Mucosa of gallbladder (tissue), 1 donor: ENCODE measurements at places on chromosomes 11 and 22.

DNA sequence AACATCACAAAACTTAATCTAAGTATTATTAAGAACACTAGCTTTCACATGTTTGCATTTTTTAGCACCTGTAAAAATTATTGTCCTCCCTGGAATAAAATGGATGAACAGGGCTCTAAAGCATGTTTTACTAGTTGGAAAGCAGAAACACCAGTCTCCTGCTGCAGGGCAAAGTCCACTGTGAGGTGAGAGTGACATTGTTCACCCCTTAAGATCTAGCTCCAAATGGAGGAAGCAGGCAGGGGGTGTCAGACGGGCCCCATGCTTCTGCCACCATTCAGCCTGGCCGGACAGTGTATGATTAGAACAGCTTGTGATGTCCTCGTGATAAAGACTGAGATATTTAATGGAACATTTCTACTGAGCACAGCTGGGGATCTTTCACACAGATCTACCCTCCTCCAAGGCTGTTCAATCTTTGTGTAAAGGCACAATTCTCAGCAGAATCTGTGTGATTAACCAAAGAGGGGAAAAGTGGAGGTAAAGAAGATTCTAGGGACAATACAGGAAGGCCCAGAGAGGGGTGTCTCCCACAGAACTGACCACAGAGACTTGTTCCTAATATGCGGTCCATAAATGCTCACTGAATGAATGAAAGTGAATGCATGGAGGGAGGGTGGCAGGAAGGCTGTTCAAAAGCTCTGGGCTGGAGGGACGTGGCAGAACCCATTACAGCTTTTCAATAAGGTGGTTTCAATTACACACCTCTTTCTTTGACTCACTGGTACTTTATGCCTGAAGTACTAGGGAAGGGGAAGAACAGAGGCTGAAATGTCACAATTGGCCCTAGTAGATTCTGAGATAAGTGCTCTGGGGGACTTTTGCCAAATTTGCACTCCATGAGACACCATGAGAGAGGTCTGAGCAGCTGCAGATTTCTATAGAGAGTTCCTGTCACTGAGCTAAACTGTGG is 239.1 kb upstream of the ARHGAP20 start:
- peak; percentile 58 for DNase-seq

DNA sequence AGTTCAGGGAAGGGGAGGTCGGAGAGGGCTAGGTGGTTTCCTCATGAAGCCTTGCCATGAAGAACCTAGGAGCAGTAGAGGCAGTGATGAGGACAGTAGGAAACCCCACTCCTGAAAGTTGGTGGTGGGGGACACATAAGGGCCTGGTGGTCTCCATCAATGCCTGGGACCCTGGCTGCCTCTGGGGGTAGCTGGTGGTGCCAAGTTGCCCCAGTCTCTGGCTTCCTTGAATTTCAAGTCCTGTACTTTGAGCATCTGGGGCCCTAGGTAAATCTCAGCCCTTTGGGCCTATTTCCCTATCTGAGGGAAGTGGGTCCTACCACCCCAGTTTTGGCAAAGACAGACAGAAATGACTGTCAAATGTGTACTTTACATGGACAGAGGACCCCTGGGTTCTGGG is 28.1 kb downstream of the AMPD3 start:
- no peak for DNase-seq

- DNase-seq = no peak
Observed at GRCh38 chr11:37929100-37929653, 1331.1 kb upstream of the RAG2 start.

- no peak for DNase-seq
Observed at GRCh38 chr11:68843052-68843561, 1.4 kb upstream of the CPT1A start.

DNA sequence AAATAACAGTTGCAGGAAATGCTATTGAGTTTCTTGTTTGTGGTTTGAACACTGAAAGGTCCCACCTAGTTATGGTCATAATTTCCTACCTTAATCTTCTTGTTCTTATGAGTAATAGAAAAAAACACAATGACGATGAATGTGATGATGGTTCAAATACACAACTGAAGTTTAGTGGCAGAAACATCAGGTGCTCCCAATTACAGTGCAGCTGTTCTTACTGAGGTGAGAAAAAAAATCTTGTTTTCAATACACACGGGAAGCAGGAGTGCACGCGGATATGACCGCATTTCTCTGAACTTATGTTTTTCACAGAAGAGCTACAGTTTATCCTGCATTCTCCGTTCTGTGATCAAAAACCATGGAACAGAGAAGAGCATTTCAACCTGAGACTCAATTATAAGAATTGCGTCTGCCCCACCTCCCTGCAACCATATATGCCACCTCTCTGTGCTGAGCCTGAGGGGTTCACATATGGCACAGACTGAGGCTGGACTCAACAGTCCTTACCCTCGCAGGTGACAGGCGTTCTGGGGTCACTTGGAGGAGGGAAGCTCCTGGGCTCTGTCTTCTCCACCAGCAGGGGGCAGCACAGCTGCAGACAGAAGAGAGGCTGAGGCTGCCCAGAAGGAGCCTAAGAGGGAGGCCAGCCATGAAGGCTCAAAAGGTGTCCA is 99.7 kb upstream of the IGLL5 start:
- DNase-seq = peak; percentile 62

DNA sequence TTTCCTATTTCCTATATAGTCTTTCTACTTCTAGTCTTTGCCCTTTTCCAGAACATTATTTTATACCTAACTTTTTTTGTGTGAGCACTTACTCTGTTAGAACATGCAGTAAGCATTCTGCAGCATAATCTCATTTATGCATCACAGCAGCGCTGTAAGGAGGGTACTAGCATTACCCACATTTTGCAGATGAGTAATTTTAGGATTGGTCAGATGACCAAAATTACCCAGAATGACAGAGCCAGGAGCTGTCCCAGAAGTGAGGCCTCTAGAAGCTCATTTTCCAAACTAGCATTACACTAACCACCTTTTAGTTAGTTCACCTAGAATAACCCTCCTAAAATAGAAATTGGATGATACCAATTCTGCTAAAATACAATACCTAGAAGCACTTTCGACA is 47.1 kb upstream of the ARHGAP32 start:
- DNase-seq = no peak

DNA sequence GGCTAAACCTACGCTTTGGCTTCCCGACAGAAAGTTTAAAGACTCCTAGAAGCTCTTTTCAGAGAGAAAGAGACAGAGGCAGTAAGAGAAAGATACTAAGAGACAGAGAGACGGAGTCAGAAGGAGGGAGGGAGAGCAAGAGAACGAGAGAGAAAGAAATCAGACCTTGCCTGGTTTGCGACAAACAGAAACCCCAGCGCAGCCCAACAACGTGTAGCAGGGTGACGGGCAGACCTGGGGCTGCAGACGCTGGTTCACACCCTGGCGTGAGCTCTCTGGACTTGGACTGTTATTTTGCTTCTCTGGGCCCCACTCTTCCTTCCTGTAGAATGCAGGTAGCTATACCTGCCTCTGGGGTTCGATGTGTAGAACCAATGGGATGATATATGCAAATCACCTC is 244.4 kb upstream of the SYN3 start:
- DNase-seq = no peak

- no peak for DNase-seq
Observed at GRCh38 chr11:98834776-98835175, 186.0 kb upstream of the CNTN5 start.

GRCh38 chr11:35803115-35803514 is 140.5 kb downstream of the TRIM44 start:
- DNase-seq = no peak

DNA sequence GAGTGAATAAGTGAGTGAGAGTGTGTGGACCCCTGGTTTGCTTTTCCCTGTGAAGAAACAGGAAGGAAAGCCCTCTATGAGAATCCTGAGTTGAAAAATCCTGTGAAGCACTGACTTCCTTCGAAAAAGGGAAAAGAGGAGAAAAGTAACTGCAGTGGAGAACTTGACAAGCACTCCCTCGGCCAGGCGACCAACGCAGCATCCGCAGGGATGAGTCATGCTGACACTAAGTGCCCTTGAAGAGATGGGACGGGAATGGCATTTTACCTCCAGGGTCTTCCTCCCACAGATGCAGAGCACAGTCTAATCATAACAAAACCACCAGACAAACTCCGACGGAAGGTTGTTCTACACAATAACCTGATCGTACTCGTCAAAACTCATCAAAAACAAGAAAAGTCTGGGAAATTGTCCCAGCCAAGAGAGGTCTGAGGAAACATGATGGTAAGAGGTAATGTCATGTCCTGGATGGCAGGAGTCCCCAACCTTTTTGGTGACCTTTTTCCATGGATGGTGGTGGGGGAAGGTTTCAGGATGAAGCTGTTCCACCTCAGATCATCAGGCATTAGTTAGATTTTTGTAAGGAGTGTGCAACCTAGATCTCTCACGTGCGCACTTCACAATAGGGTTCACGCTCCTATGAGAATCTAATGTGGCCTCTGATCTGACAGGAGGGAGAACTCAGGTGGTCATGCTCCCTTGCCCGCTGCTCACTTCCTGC is 132.2 kb upstream of the B3GAT1 start:
- no peak for DNase-seq

GRCh38 chr11:12827929-12828812 is 153.9 kb downstream of the TEAD1 start:
- peak; percentile 58 for DNase-seq

DNA sequence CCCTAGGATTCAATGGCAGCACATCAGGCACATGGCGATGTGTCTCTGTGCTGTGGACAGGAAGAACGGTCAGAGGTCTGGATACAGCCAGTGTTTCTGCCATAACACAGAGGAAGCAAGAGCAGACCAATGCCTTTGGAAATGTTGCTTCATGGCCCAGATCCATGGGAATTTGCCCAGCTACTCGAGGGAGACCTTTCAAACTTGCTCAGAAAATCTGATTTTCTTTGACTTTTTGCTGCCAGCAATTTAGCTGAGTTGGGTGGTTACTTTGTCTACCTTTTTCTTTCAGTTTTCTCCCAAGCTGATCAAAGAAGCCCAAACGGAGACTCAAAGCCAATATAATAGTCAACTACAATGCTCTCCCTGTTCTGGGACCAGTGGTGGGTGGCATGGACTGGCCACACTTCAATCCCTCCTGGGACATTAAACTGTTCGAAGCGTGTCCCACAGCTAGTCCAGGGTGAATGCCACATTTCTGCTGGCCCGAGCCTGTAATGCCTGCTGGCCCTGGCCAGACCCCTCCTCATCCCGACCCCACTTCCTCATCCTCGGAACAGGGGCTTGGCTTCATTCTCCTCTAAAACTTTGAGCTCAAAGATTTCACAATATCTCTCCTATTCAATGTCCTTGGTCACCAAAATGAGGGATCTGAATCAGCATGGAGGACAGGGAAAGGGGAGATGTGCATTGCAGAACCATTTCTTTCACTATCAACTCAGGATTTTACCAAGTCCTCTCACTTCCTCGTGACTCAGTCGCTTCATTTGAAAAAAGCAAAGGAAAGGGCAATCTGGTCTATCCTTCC is 93.3 kb downstream of the ABTB2 start:
- no peak for DNase-seq

DNA sequence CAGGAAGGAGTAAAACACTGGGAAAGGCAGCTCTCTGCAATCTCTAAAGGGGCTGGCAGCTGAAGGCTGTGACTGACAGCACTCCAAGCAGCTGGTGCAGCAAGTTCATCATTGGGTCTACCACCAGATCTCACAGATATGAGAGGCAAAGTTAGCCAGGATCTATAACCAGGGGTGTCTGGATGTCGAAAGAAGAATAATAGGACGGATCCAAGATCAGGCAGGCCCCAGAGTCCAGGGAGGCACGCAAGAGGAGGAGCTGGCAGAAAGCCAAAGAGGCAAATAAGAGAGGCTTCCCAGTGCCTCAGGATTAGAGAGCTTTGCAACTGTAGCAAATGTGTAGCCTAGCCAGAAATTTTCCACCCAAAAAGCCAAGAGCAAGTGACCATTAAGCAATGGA is 77.1 kb downstream of the RBMXL2 start:
- DNase-seq = no peak

GRCh38 chr11:114054806-114055205 is 4.7 kb upstream of the ZBTB16 start:
- no peak for DNase-seq
